Foreskin melanocyte (primary cell): ENCODE measurements at places on chromosomes 7 and 10.

GRCh38 chr7:16753102-16753931, at the start of gene TSPAN13:
TSPAN13 (plus strand) TSS chr7:16753755; CDS start chr7:16753968, 213 bp downstream.
- no peak for DNase-seq

DNA sequence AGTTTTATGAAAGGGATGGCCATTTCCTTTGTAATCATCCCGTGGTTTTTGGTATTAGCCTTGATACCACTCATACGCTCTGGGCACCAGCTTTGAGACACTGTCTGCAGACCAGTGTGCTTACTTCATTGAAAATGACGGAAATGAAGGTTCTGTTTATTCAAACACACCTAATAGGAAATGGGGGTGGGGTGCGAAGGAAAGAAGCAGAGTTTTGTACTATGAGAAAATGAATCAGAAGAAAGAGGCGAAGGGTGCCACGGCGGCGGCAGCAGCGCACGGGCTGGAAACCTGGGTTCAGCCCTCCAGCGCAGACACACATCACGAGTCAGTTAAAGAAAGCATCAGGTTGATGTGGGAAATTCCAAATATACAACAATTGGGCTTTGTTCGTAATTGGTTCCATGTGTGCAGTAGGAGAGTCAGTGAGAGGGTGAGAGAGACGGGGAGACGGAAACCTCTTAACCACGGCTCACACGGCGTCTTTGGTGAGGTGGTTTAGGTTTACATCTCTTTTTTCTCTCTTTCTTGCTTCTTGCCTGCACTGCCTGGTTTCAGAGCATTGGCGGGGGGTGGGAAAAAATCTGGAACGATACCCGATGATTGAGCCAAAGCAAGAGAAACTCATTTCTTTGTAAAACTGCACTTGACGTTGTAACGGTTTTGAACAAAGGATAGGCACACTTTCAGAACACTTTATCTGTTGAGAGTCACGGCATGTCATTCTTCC, 321.2 kb downstream of the FRMD4A start:
- DNase-seq: peak; percentile 68

GRCh38 chr10:109920016-109920415, 3.3 kb downstream of the XPNPEP1 start:
- DNase-seq: no peak

DNA sequence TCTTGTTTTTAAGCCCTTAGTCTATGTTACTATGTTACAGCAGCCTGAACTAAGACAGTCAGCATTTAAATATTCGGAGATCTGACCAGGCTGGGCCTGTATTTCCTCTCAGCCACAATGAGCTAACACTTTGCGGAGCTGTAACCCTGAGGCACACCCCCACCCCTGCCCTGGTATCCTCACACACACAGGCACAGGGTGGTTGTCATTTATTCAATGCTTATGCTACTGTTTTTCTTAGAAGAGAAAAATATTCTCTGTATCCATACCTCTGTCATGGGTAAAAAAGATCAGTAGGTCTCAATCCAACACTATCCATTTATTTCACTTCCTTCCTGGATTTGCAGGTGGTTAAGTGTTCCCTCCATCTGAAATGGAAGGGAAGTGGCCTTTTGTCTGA, 80.3 kb upstream of the TRIL start:
- DNase-seq: no peak

- DNase-seq: peak; percentile 17
These were observed 928 bp downstream of the COMTD1 start for GRCh38 chr10:75234683-75235374.

- DNase-seq: no peak
These were observed 318.0 kb downstream of the PAXIP1 start for GRCh38 chr7:154684666-154685563.

- no peak for DNase-seq
These were observed 187.7 kb downstream of the DOCK4 start for GRCh38 chr7:112018305-112019030.

GRCh38 chr7:135168001-135168400, 2.5 kb downstream of the CYREN start:
- DNase-seq: no peak

DNA sequence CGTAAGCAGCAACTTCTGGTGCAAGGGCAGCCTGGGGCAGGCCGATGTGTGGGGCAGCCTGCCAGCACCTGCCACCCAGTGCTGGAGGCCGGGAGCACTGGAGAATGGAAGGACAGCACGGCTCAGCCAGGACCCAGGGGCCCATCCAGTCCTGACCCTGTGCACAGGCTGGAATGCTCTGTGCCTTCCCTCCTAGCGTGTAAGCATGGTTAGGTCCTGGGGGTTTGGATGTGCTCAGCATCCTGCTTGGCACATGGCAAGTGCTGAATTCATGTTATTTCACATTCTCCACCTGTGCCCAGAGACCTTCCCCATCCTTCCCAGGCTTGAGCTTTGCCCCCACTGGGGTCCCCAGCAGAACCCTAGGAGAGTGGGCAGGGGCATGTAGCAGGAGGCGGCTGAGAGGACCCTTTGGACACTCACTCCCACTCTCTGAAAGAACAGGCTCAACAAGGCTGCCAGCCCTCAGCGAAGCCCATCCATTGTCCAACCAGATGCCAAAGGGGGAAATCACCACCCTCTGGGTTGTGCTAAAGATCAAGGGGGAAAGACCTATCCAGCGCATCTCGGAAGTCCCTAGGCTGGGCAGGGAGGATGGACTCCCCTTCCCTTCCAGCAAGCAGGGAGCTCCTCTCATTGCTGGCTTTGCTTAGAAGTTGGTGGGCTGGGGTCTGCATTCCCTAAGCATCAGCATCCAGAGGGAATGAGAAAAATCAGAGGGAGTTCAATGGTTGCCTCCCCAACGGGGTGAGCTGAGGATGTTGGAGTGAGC, 29.7 kb downstream of the ANXA8 start:
- DNase-seq: no peak

GRCh38 chr7:132577206-132578049, 1.2 kb upstream of the PLXNA4 start:
- DNase-seq: no peak

DNA sequence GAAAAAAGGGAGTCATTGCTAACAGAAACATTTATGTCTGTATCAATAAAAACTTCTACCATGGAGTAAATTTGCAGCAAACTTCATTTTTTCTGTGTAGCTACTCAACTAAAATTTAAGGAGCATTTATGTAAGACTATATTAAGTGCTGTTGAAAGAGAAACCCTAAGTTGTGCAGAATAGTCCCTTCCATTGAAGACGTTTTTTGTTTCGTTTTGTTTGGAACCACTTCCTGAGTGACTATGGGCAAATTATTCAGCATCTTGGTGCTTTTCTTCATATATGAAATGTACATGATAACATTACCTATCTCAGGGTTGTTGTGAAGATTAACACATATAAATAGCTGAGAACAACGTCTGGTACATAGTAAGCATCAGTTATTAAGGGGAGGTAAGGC, 24.3 kb downstream of the SEM1 start:
- DNase-seq: no peak

DNA sequence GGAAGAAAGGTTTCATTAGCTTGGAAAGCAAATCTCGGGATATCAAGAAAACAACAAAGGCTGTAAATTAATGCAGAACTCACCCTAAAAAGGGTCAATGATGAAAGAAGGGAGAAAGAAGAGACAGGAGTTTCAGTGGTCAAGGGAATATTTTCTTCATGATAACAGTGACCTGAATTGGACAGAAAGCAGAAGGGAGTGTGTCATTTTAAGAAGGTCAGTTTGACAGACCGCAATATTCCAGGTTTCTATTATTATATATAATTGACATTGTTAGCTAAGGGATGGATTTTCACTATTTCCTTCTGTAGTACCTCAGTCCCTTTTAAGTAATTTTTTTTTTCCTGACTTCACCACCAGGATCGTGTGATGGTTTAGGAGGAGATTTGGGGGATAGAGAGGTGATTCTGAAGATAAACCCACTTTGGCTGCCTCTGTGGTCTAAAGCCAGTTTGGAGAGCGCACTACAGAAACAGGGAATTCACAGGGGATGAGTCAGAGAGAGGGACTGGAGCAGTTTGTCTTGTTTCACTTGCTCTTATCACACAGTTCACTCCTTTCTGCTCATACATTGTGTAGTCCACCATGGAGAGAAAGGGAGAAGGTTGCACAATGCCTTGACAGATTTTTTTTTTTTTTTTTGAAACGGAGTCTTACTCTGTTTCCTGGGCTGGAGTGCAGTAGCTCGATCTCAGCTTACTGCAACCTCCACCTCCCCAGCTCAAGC, 417.9 kb downstream of the AUTS2 start:
- no peak for DNase-seq

GRCh38 chr10:121027371-121027770, 176.2 kb downstream of the WDR11 start:
- DNase-seq: no peak

- DNase-seq: no peak
These were observed 2.8 kb upstream of the TAX1BP1 start for GRCh38 chr7:27737178-27737577.

DNA sequence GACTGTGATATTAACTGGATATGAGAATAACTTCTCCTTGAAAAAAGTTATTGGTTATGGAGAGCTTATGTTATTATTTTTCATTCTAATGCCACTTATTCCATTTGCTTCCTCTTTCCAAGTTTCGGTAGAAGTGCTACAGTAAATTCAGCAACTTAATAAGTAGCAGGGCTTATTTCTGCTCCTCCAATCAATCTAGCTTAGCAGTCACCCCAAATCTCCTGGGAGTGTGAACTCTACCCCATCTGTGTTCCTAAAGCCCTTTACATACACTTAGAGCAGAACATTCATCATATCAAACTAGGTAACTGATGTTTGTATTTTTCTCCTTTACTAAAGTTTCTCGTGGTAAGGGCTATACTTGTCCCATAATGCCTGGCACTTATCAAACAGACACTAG, 8.7 kb downstream of the ARL3 start:
- no peak for DNase-seq

- no peak for DNase-seq
These were observed 175.9 kb downstream of the EVX1 start for GRCh38 chr7:27418541-27418940.

- no peak for DNase-seq
These were observed 77.5 kb upstream of the INSIG1 start for GRCh38 chr7:155219947-155220769.

- DNase-seq: no peak
These were observed 145.9 kb upstream of the NEBL start for GRCh38 chr10:21043044-21043443.

DNA sequence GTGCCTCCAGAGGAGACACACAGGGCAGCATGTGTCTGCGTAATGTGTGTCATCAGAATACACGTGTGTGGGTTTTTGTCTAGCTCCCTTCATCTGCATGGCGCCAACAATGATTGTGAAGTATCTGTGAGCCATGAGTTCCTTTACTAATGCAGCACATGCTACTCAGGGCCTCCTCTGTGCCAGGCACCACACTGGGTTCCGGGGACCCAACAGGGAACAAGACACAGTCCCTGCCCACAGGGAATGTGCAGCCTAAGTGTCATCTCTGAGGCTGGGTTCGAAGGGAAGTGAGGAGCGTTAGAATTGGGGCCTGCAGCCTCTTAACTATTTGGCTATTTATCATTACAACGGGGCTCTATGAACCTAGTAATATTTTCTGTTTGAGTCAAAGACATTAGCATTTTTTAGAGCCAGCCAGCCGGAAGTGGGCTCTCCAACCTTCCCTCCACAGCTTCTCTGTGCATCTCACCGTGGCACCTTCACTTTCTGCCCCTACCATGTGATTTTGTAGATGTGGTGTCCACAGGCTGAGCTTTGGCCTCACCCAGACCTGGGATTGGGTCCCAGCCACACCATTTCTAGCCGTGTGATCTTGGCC, 43.9 kb upstream of the SRGN start:
- DNase-seq: no peak

GRCh38 chr7:151115836-151116418, 29.7 kb downstream of the AGAP3 start:
- no peak for DNase-seq
